ENCODE measurements at places on chromosomes 5 and 9. TPM values are rescaled to one million over a fixed set of nuclear protein-coding genes. Genes with fewer than 3 reads are reported as not detected.

ITGA1 gene
- total RNA-seq, result 40.2 TPM

HTR1A gene
- total RNA-seq, result not detected

NDUFS4 gene
- 106 TPM for total RNA-seq

PRRX2 gene
- 23.2 TPM for total RNA-seq

ARSI gene
- total RNA-seq, result 22.2 TPM

Data from smooth muscle cell of bladder (primary cell).